NCI-H2029 treated with DMSO at 0.1 percent for 48 hours (cell line): ENCODE measurements at places on chromosomes 13 and 19.

GRCh38 chr19:51089786-51090185 lies 7.1 kb upstream of the KLK14 start:
- DNase-seq: peak; percentile 89

- no peak for DNase-seq
Observed at GRCh38 chr13:110676595-110677587, 29.0 kb downstream of the CARS2 start.

DNA sequence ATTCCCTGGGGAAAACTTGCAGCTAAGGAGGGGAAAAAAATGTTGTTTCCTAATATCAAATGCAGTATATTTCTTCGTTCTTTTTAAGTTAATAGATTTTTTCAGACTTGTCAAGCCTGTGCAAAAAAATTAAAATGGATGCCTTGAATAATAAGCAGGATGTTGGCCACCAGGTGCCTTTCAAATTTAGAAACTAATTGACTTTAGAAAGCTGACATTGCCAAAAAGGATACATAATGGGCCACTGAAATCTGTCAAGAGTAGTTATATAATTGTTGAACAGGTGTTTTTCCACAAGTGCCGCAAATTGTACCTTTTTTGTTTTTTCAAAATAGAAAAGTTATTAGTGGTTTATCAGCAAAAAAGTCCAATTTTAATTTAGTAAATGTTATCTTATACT lies 33.6 kb downstream of the TNFSF11 start:
- DNase-seq: no peak

DNA sequence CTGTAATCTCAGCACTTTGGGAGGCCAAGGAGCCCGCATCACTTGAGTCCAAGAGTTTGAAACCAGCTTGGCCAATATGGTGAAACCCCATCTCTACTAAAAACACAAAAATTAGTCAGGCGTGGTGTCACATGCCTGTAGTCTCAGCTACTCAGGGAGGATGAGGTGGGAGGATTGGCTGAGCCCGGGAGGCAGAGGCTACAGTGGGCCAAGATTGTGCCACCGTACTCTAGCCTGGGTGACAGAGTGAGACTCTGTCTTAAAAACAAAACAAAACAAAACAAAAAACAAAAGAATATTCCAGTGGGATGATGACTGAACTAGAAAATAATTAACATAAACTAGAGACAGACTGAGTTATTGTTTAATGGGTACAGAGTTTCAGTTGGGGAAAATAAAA lies 81.7 kb upstream of the ABCC4 start:
- DNase-seq: no peak

- no peak for DNase-seq
Observed at GRCh38 chr19:42401365-42402303, 11.5 kb upstream of the CNFN start.

DNA sequence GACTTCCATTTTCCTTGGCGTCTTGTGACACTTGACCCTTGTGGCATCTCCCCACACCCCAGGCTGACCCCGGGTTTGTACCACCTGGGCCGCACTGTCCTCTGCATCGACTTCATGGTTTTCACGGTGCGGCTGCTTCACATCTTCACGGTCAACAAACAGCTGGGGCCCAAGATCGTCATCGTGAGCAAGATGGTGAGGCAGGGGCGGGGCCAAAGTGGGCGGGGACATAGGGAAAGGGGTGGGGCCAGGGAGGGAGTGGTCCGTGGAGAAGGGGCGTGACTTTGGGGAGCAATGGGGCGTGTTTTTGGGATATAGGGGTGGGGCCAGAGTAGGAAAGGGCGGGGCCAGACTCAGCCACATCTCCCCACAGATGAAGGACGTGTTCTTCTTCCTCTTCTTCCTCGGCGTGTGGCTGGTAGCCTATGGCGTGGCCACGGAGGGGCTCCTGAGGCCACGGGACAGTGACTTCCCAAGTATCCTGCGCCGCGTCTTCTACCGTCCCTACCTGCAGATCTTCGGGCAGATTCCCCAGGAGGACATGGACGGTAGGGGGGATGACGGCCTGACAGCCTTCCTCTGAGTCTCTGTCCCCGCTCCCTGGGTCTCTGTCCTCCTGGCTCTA lies 42.8 kb downstream of the TRPM4 start:
- DNase-seq: no peak

DNA sequence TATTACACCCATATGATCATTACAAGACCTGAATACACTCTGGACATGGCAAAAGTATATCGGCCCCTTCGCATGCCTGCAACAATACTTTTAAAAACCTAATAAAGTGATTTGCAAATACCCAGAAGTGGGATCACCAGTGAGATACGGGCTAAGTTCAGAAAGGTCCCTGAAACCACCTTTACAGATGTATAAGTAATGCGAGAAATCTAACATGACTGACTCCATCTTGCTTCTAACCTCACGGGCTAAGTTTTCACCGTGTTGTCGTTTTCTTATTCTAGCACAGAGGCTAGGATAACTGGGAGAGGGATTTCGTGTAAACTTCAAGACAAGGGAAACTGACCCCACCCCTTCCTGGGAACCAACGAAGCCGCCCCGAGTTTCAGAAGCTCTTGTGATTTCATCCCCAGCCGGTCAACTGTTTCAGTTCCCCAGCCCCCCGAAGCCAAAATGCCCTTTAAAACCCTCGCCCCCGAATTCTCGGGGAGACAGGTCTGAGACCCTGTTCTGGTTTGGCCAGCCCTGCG lies 703 bp downstream of the NEK3 start:
- DNase-seq: no peak

GRCh38 chr19:16585808-16586476 lies 13.7 kb upstream of the SLC35E1 start:
- no peak for DNase-seq

GRCh38 chr13:74920920-74921319 lies 561.0 kb downstream of the TBC1D4 start:
- DNase-seq: no peak

- DNase-seq: no peak
Observed at GRCh38 chr13:62613819-62614218, 1198.2 kb upstream of the PCDH20 start.

GRCh38 chr19:46494146-46494940 lies 1.3 kb downstream of the PNMA8B start:
- DNase-seq: no peak

DNA sequence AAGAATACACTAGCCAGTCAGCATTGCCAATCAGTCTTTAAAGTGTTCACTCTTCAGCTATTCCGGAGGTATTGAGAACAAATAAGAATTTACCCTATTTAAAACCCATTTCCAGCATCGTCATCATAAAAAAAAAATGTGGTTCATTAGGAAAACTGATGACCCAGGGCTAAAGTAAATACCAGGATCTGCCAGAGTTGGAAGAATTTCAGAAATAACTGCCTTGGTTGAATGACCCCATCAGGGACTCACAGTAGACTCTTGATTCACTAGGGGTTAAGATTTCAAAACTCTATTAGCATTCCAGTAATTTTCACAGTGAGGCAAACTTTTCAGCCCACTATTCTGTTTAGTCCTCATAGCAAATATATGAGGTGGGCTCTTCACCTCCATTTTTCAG lies 377.0 kb downstream of the ITGBL1 start:
- DNase-seq: no peak

GRCh38 chr13:31016342-31017325 lies 84.2 kb downstream of the TEX26 start:
- DNase-seq: no peak

GRCh38 chr19:51458051-51458645 lies at the start of gene SIGLEC8:
Gene SIGLEC8 (minus strand): TSS chr19:51458454. CDS start chr19:51458387, 67 bp downstream.
- DNase-seq: no peak

GRCh38 chr19:18807861-18808331 lies 16.8 kb upstream of the COMP start:
- DNase-seq: no peak

- DNase-seq: no peak
Observed at GRCh38 chr13:22861958-22862466, 318.8 kb upstream of the SGCG start.

DNA sequence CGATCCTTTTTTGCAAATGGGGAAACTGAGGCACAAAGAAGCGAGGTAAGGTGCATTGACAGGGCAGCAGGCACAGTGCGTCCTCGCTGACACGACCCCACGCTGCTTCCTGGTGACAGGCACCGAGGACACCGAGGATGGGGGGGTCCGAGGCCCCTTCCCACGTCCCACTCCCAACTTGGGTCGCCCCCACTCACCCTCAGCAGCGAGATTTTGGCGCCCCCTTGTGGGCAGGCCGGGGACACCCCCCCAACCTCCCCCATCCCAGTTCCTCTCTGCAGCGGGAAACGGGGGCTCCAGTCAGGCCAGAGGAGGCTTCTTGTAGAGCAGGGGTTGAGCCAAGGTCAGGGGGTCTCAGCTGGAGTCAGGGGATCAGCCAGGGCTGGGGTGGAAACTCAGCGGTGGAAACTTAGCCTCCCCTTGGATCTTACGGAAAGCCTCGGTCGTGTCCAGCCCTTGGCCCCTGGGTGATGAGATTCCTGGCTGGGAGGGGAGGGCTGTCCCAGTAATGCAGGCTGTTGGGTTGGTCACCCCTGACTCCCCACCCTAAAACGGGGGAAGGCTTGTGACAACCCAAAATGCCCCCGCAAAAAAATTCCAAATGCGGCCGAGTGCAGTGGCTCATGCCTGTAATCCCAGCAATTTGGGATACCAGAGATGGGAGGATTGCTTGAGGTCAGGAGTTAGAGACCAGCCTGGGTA lies 8.2 kb downstream of the SMIM24 start:
- no peak for DNase-seq

DNA sequence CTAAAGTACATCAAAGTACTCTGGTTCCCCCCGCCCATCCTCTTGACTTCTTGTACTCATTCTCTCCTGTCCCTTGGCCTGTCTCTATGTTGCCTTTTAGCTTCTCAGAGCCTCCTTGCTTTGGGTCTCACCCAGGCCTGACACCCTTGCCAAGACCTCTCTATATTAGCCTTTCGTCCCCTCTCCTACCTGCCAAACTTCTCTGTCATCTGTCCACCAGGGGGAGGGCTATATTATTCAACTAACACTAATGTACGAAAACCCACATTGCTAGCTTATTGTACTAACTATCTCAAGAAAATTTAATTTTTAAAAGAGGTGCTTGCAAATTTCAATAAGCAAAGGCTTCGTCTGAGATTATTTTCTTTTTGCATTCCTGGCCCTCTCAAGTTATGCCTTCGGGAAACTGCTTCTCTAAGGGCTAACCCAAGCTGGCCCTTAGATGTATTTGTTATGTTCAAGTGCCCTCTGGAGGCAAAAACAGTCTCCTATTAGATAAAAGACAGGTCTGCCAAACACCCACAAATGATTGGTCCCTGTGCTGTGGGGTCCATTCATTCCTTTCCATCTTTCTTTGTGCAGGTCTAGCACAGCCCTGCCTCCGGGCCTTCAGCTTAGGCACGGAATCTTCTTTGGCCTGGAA lies 6.3 kb upstream of the MRPS31 start:
- peak; percentile 20 for DNase-seq

- DNase-seq: no peak
Observed at GRCh38 chr19:883661-884211, 9.3 kb downstream of the MED16 start.

- DNase-seq: no peak
Observed at GRCh38 chr13:49652355-49653305, 24.3 kb downstream of the ARL11 start.

DNA sequence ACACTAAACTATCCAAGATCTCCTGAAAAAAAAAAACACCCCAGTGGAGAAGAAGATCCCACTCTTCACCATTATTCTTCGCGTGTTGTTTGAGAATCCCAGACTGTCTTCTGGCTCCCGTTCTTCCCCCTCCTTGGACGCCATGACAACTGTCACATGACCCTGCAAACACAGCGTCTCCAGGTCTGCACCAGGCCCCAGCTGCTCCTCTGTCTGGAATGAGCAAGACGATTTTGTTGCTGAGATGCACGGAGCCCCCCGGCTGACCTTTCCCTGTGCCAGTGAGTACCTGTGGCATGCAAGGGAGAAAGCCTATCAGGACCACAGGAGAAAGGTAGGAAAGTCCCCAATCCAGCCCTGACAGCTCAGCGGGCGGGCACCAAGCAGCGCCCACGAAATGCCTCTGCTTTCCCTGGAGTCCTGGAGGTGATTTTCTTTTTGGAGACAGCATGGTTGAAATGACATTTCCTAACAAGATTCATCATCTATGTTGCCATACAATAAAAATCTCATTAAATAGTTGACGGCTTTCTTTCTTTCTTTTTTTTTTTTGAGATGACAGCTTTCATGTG lies at the start of gene CFAP97D2:
CFAP97D2 (plus strand) TSS at position 171 of the 572 bp plus-strand sequence; CDS start at position 245, 74 bp downstream.
- no peak for DNase-seq

DNA sequence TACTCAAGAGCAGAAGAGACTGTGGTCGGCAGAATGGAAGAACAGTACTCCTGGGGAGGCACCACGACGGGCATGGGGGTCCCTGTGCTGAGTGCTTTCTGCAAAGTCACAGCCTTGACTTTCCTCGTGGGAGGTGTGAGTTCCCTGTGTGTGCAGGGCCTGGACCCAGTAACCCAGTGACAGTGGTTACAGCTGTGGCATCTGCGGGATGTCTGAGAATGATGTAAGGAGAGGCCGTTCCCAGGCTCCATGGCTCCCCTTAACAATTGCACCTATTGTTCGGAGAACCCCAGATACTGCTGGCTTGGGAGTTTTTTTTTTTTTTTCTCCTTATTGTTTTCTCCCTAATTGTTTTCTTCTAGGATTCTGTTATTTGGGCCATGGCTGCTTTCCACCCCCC lies 5.1 kb upstream of the NANOS2 start:
- no peak for DNase-seq
